Fibroblast of skin of scalp (primary cell): ENCODE measurements at places on chromosomes 6 and 20.

- no peak for DNase-seq
Measured at GRCh38 chr6:155396605-155397004, 59.0 kb downstream of the NOX3 start.

GRCh38 chr6:28922004-28922820 lies 1.6 kb downstream of the TRIM27 start:
- DNase-seq = no peak

DNA sequence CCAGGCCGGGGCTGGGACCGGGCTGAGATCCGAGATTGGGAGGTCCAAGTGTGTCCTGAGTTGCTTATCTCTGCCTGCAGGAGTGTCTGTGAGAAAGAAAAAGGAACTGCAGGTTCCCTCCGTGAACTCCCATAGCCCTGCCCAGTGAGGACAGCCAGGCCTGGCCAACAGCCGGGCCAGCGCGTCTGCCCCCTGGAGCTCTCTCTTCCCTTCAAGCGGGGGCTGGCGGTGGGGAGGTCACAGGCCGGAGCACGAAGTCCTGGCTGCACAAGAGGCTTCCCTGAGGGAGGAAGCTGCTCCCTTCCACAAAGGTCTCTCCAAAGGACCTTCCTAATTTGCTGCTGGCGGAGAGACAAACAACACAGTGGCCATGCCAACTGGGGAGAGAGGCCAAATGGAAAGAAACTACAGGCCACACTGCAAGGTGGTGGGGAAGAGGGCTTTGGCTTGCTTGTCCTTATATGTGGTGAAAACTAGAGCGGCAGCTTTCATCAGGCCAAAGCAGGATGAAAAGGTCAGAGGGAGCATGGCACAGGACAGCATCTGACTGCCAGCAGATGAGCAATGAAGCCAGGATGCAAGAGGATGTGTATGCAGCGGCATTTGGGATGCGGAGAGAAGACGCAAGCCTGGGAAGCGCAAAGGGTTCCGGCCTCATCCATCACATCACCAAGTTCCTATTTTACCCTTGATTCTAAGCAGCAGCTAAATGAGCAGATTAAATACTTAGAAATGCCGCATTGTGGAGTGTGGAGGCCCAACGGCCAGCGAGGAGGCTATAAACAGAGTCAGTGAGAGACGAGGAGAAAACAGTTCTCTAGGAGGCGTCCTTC lies 260.0 kb downstream of the ERMARD start:
- no peak for DNase-seq

DNA sequence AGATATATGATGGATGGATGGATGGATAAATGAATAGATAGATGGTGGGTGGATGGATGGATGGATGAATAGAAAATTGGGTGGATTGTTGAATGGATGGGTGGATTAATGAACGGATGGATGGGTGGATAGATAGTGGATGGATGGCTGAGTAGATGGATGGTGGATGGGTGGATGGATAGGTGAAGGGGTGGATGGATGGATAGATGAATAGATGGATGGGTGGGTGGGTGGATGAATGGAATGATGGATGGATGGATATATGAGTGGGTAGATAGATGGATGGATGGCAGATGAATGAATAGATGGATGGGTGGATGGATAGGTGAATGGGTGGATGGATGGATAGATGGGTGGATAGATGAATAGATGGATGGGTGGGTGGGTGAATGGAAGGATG lies 80.7 kb upstream of the NEDD9 start:
- DNase-seq = no peak

- peak; percentile 72 for DNase-seq
Measured at GRCh38 chr20:58892141-58892931, 39.8 kb downstream of the GNAS start.

DNA sequence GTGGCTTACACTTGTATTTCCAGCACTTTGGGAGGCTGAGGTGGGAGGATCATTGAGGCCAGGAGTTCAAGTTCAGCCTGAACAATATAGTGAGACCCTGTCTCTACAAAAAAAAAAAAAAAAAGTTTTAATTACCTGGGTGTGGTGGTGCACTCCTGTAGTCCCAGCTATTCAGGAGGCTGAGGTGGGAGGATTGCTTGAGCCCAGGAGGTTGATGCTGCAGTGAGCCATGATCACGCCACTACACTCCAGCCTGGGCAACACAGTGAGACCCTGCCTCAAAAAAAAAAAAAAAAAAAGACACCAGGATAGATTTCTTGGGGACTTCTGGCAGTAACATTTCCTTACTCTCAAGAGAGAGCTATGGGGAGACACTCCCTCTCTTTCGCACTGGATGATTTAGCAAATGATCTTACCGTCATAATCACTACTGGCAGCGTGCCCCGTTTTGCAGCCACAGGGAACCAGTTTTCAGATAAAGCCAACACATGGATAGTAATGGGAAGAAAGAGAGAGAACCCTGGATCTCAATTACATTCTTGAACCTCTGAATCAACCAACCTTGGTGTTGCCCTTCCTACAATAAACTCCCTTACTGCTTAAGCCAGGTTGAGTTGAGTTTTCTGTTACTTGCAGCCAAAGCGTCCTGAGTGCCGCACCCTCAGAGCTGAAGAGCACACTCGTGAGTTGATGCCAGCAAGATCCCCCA lies 18.1 kb upstream of the PTPN1 start:
- DNase-seq = no peak

GRCh38 chr6:22059126-22059525 lies 237.7 kb downstream of the PRL start:
- no peak for DNase-seq

GRCh38 chr6:137036566-137037300 lies 8.0 kb downstream of the IL20RA start:
- no peak for DNase-seq

GRCh38 chr6:134584847-134585516 lies 267.1 kb upstream of the SGK1 start:
- DNase-seq = peak; percentile 6

GRCh38 chr6:49516147-49516505 lies 16.4 kb downstream of the GLYATL3 start:
- DNase-seq = no peak

- DNase-seq = peak; percentile 48
Measured at GRCh38 chr20:46040902-46041535, 12.0 kb downstream of the SLC12A5 start.

DNA sequence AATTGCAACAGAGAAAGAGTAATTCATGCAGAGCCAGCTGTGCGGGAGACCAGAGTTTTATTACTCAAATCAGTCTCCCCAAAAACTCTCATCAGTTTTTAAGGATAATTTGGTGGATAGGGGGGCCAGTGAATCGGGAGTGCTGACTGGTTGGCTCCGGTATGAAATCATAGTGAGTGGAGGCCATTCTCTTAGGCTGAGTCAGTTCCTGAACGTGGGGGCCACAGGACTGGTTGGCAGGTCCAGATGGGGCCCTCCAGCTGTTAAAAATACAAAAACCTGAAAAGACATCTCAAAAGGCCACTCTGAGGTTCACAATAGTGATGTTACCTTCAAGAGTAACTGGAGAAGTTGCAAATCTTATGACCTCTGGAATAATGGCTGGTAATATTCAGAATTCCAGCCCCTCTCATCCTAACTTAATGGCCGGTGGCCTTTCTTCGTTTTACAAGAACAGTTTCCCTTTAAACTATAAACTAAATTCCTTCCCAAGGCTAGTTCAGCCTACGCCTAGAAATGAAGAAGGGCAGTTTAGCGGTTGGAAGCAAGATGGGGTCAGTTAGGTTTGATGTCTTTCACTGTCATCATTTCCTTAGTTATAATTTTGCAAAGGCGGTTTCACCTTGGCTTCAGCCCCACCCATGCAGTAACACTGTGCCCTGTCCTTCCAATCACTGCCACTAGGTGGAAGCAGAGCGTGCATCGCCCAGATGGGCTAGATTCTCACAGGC lies 6.8 kb upstream of the MICA start:
- DNase-seq = peak; percentile 73

DNA sequence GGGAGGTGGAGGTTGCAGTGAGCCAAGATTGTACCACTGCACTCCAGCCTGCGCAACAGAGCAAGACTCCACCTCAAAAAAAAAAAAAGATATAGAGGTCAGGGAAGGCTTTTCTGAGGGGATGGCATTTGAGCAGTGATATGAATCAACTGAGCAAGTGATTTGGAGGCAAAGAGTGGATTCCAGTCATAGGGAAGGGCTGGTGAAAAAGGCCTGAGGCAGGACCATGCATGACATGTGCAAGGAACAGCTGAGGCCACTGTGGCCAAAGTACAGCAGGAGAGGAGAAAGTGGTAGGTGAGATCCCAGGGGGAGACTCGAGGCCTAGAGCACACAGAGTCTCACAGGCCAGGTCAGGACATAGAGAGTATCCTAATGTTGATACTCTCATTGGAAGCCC lies 20.1 kb upstream of the PTPRT start:
- DNase-seq = no peak

DNA sequence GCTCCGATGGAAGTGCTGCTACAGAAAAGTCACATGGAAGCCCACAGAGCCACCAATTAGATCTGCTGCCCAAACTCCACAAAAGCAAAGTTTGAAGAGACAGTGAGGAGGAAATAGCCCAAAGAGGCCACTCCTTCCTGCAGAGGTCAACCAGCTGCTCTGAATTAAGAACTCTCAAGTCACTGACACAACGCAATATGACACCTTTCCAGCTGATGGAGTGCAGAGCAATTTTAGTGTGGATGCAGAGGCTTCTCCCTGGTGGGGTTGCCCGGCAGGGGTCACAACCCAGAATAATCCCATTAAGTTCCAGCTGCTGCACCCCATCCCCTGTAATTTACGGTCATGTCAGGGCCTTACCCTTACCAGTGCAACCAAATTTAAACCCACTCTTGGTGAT lies 361.9 kb upstream of the JARID2 start:
- DNase-seq = peak; percentile 41

GRCh38 chr20:64225828-64226598 lies 29.5 kb upstream of the PCMTD2 start:
- DNase-seq = no peak

GRCh38 chr20:40506537-40506939 lies 182.5 kb downstream of the MAFB start:
- peak; percentile 98 for DNase-seq

DNA sequence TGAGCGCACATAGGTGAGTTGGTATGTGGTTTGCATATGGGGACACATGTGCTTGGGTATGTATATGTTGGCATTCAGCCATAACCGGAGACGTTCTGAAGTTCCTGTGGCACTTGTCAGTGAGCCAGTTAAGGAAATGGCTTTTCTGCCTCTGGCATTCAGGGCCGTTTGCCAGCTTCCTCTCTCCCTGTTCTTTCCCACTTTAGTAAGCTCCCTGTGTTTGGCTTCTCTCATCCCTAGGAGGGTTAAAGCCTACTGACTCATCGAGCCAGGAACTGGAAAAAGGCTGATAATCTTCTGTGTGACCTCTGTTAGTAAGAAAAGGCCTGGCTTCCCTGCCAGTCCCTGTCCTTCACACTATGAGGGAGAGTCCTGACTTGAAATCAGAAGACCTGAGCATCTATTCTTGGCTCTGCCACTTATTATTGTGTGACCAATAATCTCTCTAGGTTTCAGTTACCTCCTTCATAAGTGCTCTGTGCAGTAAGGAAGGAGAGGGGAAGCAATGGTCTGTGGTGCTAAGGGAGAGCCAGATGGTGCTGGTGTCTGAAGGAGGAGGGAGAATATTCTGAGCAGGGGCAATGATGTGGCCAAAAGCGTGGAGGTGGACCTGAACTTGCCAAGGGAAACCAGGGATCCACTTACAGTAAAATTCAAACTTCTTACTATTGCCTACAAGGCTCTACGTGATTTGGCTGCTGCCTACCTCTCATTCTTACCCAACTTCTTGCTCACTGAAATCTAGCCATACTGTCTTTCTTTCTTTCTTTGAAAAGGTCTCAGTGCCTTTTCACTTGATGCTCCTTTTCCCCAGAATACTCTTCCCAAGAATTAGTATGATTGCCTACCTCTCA lies 31.4 kb downstream of the ACSS2 start:
- peak; percentile 93 for DNase-seq

DNA sequence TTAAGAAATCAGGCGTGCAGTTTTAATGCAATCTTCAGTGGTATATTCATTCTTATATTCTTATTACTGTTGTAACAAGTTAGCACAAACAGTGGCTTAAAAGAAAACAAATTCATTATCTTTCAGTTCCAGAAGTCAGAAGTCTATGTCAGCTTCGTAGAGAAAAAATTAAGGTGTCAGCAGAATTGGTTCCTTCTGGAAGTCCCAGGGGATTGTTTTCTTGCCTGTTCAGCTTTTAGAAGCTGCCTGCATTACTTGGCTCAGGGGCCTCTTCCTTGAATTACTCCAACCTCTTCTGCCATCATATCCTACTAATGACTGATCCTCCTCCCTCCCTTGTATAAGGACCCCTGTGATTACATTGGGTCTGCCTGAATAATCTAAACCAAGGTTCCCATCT lies 243.9 kb downstream of the ZNF217 start:
- no peak for DNase-seq

DNA sequence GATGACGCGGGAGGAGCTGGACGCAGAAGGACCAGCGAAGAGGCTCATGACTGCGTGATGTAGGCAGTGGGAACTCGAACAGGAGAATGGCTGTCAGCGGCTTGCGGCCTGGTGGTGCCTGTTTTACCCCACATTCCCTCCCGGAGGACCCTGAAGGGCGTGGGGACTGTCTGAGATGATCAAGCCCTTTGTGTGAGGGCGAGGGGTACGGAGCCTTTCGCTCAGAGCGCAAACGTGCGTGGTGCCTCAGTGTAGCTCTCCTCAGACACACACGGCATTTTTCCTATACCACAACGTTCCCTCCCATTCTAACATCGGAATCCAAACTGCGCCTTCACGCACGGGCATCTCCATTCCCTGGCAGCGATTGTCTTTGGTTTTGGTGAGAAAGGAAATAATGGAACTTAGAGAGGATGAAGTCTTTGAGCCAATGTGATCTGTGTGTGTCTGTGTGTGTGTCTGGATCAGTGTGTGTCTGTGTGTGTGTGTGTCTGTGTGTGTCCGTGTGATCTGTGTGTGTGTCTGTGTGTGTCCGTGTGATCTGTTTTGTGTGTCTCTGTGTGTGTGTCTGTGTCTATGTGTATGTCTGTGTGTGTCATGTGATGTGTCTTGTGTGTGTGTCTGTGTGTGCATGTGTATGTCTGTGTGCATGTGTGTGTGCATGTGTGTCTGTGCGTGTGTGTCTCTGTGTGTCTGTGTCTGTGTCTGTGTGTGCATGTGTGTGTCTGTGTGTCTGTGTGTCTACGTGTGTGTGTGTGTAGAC lies 5.3 kb downstream of the PTK6 start:
- DNase-seq = no peak
